ENCODE measurements at places on chromosomes 7 and 10.
A peak's percentile ranks its signal among the peaks of the same experiment; 100 is the strongest.

- DNase-seq: no peak
Observed at GRCh38 chr7:109322833-109323232, 753.2 kb downstream of the DNAJB9 start.

- no peak for DNase-seq
Observed at GRCh38 chr7:156176039-156176438, 363.8 kb upstream of the SHH start.

GRCh38 chr7:8152489-8153192 is 109.3 kb downstream of the ICA1 start:
- DNase-seq: no peak

GRCh38 chr7:116024826-116025809 is 5.4 kb downstream of the TFEC start:
- no peak for DNase-seq

- peak; percentile 28 for DNase-seq
Observed at GRCh38 chr10:100327007-100327717, 2.9 kb downstream of the PKD2L1 start.

- peak; percentile 35 for DNase-seq
Observed at GRCh38 chr10:117005026-117005526, at the start of gene SHTN1. Gene SHTN1 (minus strand): TSS chr10:117005187. CDS start chr10:117005079, 108 bp downstream.

DNA sequence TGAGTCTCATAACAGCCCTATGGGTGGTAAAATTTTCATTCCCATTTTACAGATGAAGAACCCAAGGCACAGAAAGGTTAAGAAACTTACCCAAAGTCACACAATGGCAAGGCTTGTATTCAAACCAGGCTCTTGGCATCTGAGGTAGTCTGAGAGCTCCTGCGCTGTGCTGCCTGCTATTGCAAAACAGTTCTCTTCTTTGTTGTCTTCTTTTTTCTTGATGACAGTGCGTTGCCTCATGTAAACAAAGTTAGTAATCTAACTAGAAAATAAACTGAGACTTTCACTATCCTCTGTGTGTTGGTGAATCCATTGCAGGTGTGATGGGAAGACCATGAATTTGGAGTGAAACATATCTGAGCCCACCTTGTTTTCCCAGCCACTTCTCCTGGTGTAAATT is 240.8 kb downstream of the PTEN start:
- no peak for DNase-seq

GRCh38 chr7:131039355-131039762 is 288.3 kb upstream of the MKLN1 start:
- no peak for DNase-seq

GRCh38 chr10:110704070-110704469 is 59.9 kb downstream of the RBM20 start:
- no peak for DNase-seq

- DNase-seq: no peak
Observed at GRCh38 chr10:51694086-51694768, 5.2 kb downstream of the CSTF2T start.

GRCh38 chr7:156662277-156662676 is 21.7 kb downstream of the RNF32 start:
- DNase-seq: no peak

GRCh38 chr7:2109936-2110609 is 122.7 kb downstream of the MAD1L1 start:
- DNase-seq: peak; percentile 82

GRCh38 chr7:102106625-102107024 is 180.0 kb upstream of the SH2B2 start:
- DNase-seq: no peak

DNA sequence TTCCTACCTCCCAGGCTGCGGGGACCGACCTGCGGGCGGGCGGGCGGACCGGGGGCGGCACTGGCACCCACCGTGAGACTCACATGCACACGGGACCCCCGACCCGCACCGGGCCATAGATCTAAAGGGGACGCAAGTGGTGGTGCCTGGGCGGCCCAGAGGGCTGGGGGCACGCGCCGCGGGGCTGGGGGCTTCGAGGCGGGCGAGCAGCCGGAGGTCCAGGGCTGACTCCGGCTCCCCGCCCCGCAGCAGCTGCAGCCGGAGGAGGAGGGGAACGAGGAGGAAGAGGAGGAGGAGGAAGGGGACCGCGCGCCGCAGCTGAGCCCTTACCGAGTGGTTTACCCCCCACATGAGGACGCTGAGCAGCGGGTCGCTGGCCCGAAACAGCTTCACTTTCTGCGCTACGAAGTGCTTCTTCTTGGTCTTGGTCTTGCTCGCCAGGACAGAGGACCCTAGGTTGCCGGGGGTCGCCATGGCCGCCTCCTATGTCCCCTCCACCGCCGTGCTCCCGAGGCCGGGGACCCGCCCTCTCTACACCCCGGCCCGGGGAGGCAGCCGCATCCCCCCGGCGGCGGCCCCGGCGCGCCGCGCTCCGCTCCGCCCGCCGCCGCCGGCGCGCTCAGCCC is 412 bp downstream of the PIP4K2A start:
- no peak for DNase-seq

DNA sequence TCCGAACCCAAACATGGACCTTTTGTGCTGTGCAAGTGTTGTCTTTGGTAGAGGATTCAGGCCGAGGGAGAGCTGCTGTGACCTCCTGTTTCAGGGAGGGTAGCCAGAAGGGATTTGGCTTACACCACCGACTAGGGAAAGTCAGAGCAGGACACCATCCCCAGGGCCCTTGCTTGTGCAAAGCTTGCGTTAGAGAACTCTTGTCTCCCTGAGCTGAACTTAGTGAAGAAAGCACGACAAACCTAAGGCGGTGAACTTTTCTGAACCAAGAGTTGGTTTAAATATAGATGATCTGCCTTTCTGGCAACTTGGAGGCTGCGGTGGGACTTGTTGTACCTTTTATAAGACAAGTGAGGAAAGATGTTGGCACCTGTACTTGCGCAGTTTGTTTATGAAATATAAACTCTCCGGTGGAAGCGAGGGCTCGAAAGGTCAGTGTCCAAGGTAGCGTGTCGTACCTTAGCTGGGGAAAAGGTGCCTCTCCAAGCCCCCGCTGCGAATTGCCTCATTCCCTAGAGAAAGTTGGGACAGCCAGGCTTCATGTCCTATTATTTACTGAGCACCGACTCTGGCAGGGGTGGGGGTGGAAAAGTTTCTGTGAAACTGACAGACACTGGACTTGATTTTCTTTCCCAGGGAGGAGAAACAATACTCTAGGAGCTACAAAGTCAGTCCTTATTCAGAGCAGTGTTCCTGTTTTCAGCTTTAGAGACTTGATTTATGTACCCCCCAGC is 31.6 kb downstream of the WBP1L start:
- no peak for DNase-seq

DNA sequence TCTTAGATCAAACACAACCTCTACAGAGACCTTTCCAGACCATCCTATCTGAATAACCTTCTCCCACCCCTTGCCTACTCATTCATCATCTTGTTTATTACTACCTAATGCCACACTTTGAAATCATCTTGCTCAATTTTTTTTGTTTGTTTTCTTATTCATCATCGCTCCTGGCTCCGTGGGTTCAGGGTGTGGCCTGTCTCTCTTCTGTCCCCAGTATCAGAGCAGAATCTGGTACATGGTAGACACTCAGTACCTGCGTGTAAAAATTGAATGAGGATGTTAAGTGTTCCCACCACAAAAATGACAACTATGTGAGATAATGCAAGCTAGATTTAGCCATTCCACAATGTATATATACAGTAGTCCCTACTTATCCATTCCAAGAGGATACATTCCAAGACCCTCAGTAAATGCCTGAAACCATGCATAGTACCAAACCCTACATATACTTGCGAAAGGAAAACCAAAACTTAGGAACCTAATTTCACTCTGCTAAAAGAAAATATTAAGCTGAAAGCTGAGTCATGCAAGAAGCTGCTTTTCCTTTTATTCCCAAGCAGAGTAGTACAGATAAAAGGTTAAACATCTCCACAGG is 72.1 kb upstream of the SEC61G start:
- DNase-seq: no peak

All from activated T-cell treated with anti-CD3 and anti-CD28 coated beads, Interleukin-2, amount 50 U/mL, for 48 hours (primary cell).